Naive thymus-derived CD4-positive, alpha-beta T cell (primary cell): ENCODE measurements at places on chromosomes 12 and 14.
A peak's percentile ranks its signal among the peaks of the same experiment; 100 is the strongest.

GRCh38 chr14:54683882-54684794 is 117.2 kb downstream of the SAMD4A start:
- no peak for DNase-seq

DNA sequence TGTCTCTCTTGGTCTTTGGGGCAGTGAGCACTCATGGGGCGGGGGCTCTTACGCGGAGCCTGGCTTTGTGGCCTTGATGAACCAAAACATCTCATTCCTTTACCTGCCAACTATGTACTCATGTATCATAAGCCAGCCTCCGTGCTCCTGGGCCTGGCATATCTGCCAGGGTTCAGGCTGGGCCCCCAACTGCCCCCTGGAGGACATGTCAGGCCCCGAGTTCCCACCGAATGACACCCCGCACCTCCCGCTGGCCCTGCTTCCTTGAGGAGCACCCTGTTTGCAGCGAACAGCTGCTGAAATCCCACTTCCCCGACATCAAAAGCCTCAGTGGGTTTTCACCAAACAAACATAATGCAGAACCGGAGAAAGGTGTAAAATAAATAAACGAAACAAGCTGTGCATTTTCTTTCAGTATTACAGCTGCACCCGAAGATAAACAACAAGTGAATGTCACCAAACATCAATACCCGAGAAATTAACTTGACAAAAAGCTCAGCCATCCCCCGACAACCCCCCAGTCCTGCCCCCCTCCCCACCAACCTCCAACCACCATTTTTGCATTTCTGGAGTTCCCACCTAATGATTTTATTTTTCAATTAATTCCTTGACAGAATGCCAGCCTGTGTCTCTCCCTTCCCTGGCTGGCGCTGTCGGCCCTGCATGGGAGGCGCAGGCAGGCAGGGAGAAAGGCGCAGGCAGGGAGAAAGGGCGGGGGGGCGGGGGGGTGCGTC is 139.2 kb downstream of the RBM19 start:
- no peak for DNase-seq

- no peak for DNase-seq
Measured at GRCh38 chr14:59247801-59248584, 59.5 kb downstream of the DAAM1 start.

DNA sequence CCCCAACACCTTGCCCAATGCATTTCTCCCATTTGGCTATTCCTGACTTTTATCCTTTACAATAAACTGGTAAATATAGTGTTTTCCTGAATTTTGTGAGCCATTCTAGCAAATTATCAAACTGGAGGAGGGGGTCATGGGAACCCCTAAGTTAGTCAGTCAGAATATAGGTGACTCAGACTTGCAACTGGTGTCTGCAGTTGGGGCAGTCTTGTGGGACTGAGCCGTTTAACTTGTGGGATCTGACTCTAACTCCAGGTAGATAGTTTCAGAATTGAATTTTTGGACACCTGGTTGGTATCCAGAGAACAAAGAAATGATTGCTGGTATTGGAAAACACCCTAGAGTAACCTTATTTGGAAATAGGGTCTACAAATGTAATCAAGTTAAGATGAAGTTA is 133.4 kb downstream of the CEP83 start:
- no peak for DNase-seq

DNA sequence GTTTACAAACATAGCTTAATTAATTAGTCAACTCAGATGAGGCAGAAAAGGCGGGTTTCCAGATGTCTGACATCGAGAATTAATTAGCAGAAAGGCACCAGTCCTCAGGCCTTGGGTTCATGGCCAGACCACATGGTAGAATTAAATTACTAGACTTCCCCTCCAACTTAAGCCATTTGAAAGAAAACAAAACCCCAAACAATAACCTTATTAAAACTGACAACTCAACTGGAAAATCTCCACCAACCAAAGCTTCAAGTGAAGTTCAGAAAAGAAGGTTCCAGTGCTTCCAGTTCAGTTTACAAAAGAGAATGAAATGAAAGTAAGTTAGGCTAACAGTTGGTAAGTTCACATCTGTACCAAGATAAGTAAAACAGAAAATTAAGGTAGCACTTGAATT is 349.5 kb downstream of the GRIN2B start:
- no peak for DNase-seq

GRCh38 chr12:42496886-42497285 is 92.7 kb downstream of the PRICKLE1 start:
- no peak for DNase-seq

GRCh38 chr12:52918351-52918750 is 13.5 kb upstream of the KRT8 start:
- DNase-seq = no peak

DNA sequence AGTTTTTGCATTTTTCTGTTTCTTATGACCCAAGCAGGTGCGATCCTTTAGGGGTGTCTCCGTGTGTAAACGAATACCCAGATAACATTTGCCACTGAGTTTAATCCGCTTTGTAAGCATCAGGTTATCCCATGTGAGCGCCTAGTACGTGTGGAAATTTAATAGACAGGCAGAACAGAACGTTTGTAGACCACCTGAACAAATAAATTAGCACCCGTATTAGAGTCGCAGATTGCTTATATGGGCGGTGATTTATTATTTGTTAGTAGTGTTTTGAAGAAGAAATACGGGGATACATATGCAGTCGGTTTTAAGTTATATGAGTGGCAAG is 325 bp downstream of the C12orf60 start:
- no peak for DNase-seq

GRCh38 chr12:1630133-1630826 is 1.2 kb downstream of the WNT5B start:
- peak; percentile 11 for DNase-seq

- DNase-seq = peak; percentile 73
Measured at GRCh38 chr12:4153343-4153892, 120.1 kb upstream of the CCND2 start.

DNA sequence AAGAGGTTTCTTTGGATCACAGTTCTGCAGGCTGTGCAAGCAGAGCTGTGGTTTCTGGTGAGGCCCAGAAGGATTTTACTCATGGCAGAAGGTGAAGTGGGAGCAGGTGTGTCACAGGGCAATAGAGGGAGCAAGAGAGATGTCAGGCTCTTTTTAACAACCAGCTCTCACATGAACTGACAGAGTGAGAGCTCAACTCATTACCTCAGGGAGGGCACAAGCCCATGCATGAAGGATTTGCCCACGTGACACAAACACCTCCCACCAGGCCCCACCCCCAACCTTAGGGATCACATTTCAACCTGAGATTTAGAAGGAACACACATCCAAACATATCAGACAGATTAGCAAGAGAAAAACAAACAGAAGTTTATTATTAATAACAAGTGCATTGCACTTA is 470.4 kb downstream of the GALC start:
- DNase-seq = no peak

GRCh38 chr14:103522649-103523574 is at the start of gene CKB:
TSS of gene CKB (minus strand) at chr14:103522830. CDS start at chr14:103522493, 337 bp downstream.
- DNase-seq = no peak

GRCh38 chr12:106522708-106523107 is 60.1 kb upstream of the RFX4 start:
- no peak for DNase-seq

GRCh38 chr14:78758333-78758732 is 588.2 kb downstream of the NRXN3 start:
- no peak for DNase-seq

GRCh38 chr12:120196363-120196762 is 1.8 kb upstream of the GCN1 start:
- DNase-seq = no peak
